ENCODE measurements at places on chromosomes 6 and 20.
A peak's percentile ranks its signal among the peaks of the same experiment; 100 is the strongest.

DNA sequence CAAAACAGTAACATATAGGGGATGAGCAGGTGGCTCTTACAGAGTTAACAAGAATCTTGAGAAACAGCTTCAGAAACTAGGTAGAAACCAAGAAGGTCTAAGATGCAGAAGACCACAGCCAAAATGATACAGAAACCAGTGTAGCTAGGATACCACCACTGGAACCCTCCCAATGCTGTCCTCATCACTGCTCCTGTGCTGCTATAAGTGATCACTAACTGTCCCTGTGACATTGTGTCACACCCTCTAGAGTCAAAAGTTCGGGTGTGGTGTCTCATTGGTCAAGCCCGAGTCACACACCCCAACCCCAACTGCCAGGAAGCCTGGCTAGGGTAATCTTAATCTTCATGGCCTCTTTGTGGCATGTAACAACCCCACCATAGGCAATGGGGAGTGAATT lies 153.1 kb downstream of the RCAN2 start:
- DNase-seq = no peak

- no peak for DNase-seq
Observed at GRCh38 chr6:166573511-166574216, 12.8 kb downstream of the RAMACL start.

GRCh38 chr6:3176562-3177355 lies 19.4 kb upstream of the TUBB2A start:
- DNase-seq = no peak

DNA sequence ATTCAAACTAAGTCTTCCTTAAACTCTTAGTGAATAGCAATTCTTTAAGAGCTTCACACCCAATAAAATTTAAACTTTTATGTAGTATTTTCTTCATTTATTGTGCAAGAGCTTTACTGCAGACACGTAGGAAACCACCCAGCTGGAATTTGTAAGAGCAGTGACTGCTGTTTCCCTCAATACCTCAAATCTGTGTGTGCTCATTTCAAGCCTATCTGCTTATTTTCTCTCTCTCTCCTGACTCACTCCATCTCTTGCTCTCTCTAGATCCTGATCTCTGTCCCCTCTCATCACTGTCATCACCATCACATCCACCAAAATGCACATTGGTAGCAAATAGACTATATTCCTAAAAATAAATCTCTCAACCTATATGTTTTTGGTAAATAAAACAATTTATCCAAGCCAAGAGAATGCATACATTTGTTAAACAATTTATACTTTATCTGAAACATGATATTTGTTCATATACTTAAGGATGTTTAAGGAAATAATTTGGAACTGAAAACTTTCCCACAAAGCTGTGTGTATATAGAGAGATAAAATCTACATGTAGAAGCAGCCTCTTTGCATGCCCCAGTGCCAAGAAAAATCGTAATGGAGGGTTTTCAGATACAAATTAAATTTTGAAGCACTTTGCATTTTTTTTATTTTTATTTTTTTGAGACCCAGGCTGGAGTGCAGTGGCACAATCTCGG lies 273.0 kb downstream of the TFAP2A start:
- no peak for DNase-seq

DNA sequence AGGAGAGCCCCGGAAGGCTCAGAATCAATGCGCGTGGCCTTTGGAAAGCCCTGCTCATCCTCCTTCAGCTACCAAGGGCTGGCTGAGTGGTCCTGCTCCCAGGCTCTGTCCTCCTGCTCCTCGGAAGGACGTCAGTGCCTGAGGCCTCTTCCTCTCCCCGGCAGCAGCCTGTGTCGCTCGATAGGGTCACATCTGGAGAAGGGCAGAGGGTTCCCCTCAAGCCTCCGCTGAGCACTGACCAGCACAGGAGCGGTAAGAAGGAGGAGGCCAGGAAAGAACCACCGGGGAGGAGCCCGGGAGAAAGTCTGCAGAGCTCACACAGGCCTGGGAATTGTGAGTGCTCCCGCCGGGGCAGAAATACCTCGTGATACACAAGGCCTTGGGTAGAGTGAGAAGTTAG lies 21.2 kb downstream of the KIF25 start:
- no peak for DNase-seq

DNA sequence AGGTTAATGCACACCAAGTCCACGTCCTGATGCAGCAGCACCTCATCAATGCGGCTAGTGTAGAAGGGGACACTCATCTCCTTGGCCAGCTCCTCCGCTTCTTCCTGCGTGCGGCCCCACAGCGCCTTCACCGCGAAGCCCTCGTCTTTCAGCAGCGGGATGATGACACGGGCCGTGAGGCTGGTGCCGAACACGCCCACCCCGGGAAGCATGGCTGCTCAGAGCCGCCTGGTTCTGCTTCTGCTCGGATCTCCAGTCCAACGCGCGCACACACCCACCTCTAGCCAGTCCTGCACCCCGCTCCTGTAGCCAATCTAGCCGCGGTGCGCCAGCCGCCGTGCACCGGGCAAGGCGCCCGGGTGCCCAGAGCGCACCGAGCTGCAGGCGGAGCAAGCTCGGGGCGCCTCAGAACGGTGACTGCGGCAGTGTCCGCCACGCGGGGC lies 700 bp downstream of the GFOD1 start:
- peak; percentile 58 for DNase-seq

- DNase-seq = no peak
Observed at GRCh38 chr6:148223424-148223842, 119.2 kb upstream of the SASH1 start.

DNA sequence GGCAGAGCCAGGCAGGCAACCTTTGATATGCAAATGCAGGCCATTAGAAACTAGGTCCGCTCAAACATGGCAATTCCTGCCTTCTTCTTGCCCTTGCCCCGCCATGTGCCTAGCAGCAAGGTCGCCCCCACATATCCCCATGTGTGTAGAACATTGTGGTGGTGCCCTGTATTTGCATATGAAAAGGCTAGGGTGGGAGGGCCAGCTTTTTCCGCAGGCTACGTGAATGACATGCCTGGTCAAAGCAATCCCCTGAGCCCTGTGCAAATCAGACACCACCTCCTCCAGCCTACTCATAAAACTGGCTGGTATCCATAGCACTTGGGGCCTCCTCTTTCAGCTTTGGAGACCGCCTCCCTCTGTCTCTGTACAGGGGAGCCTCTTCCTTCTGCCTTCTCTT lies 31.6 kb downstream of the GSTA2 start:
- DNase-seq = no peak

DNA sequence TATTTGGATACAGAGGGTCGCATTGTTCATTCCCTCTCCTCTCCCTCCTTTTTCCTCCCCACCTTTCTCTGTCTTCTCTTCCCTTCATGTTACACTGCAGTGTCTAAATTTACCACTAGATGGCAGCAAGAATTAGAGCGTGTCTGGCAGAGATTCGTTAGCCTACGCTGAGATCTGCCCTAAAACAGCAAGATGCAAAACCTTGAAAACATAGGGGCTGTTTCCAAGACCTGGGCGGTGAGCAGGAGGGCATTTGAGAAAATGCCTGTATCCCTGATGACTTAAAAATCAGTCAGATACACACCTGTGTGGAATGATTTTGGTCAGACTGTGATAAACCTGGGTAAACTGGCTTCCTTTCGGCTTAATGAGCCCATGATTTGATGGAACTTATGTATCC lies 101.5 kb upstream of the ISM1 start:
- peak; percentile 43 for DNase-seq

DNA sequence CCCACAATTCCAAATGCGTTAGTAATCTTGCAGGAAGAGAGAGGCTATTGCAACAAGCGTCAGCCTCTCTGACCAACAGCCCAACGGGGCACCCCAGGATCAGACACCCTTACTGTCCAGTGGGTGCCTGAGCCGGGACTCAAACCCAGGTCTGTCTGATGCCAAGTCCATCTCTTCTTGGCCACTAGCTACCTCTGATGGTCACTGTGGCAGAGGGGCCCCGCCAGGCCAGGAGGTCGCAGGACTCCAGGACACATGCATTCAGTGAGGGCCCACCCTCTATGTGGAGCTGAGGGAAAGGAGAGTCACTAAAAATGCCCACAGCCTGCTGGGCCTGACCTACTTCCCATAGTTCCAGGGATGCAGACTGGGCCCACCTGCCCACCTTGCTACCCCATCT lies 83.3 kb downstream of the PREX1 start:
- no peak for DNase-seq

- DNase-seq = no peak
Observed at GRCh38 chr6:128310451-128310850, 209.9 kb downstream of the PTPRK start.

DNA sequence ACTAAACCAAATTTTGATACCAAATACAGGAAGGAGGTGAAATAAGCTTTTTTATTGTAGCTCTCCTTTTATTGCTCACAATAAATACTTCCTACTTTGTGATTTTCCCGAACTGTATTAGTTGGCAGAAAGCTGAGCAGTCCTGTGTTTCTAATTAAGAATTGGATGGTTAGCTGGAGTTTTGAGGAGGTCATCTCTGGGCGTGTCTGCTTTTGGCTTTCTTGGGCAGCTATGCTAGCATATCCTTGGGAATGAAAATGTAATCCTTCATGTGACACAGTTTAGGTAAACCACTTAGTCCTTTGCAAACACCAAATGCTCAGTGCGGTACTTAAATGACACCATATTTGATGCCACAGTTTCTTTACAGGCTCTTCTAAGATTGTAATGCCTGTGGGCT lies 67.5 kb downstream of the MTHFD1L start:
- DNase-seq = no peak

- DNase-seq = no peak
Observed at GRCh38 chr6:44261581-44261980, 3.8 kb downstream of the NFKBIE start.

GRCh38 chr20:35503841-35504561 lies 25.5 kb downstream of the C20orf173 start:
- no peak for DNase-seq

- no peak for DNase-seq
Observed at GRCh38 chr6:42571611-42572342, 7.9 kb downstream of the UBR2 start.

DNA sequence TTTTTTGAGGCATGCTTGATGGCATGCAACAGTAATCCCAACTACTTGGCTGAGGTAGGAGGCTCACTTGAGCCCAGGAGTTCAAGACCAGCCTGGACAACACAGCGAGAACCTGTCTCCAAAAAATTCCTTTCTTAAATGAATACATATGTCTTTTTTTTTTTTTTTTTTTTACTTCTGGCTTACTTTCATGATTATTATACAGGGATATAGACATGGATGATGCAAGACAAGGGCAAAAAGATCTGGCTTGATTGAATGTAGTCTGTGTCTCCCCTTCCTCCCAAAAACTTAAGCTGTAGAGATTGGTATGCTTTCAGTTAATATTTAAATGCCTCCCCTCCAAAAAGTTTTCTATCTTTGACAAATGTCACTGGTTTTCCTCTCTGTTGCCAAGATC lies 7.6 kb downstream of the SNX3 start:
- no peak for DNase-seq

- DNase-seq = no peak
Observed at GRCh38 chr6:74181471-74181870, 485.5 kb downstream of the CD109 start.

- no peak for DNase-seq
Observed at GRCh38 chr20:51174536-51174935, 151.6 kb upstream of the KCNG1 start.

DNA sequence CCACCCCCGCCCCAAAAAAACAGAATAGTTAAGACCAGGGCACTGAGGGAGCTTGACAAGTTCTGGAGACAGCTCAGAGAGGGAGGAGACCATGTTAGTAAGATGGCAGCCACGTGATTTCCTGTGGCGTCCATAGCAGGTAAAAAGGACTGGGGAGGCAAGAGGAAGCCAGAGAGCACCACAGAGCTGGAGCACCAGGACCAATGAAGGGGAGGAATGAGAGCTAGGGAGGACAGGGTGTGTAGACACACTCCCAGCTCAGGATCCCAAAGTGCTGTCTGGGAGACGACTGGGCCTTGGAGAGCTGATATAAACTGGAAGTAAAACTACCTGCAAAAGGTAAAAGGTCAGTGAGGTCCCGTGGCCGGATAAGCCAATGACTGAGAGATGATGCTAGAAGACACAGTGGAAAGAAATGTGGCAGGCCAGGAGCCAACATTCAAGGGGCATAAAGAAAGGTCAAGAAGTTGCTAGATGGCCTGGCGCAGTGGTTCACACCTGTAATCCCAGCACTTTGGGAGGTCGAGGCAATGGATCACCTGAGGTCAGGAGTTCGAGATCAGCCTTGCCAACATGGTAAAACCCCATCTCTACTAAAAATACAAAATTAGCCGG lies 39.0 kb downstream of the SLC23A2 start:
- peak; percentile 62 for DNase-seq

DNA sequence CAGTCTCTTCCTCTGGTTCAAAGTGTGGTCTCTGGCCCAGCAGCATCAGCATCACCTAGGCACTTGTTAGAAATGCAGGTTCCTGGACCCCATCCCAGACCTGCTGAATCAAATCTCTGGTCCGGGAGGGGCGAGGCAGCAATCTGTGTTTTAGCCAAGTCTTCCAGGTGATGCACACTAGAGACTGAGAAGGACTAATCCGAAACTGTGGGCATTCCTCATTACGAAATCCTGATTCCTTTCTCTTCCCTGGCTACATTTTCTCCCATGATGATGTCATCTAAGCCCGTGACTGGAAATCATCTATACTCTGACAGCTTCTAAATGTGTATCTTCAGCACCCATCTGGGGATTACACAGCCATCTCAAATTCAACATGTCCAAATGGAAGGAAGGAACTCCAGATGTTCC lies 39.7 kb upstream of the PRND start:
- DNase-seq = no peak

DNA sequence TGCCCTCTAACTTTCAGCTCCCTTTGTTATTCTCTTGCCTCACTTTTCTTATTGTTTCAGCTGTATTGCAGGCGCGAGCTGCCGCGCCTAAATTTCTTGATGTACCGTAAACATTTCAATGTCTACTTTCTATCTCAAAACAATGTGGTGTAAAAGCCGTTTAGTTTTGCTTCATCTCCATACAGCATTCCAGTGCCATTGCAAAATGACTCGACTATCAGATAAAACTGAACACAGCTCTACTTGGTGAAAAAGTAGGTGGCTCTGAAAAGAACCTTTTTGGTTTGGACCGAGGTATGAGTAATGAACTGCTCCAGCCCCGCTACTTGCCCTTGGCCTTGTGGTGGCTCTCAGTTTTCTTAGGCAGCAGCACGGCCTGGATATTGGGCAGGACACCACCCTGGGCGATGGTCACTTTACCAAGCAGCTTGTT lies 74.6 kb downstream of the OR2B2 start:
- no peak for DNase-seq

DNA sequence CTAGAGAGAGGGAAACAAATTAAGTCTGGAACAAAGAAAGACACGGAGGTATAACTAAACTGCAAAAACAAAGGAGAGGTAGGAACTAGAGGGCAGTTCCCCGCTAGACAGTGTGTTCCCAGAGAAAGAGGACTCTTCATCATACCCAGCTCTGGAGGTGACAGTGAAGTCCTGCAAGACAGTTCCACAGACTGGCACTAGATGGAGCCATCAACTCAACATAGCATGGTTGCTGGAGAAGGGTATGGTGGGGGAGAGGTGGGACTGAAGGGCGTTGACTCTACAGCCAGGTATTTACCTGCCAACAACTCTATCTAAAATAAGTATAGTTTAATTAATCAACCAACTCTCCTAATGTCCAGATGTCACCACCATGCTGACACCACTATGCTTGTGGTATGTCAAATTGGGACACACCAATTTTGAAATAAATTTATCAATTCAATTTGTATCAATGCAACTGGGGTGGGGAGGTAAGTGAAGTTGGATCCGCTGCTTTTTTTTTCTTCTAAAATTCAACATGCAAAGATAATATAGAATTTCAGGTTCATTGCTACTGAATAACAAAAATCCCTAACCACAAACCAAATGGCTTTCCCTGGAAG lies 9.7 kb downstream of the BACH2 start:
- peak; percentile 53 for DNase-seq

Data from CD8-positive, alpha-beta memory T cell (primary cell).